Fibroblast of skin of right biceps (primary cell): ENCODE measurements at places on chromosomes 5 and 9.

GRCh38 chr9:68847765-68848164 is 142.7 kb downstream of the PIP5K1B start:
- DNase-seq = no peak

DNA sequence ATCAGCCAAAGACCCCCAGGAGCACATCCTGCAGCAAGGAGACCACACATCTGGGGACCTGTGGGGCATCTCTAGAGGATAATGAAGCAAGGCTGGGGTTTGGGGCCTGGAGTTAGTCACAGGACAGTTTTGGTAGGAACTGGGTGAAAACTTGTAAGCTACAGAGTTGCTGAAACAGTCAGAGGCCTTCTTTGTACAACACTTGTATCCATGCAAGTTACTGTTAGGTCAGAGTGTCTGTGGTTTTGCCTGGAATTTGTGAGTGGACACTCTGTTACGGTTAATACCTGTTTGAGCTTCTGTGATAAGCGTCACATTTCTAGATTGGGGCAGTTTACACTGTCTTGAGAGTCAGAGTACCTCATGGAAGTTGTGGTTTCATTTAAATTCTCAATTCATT is 22.6 kb upstream of the ASPN start:
- DNase-seq = no peak

DNA sequence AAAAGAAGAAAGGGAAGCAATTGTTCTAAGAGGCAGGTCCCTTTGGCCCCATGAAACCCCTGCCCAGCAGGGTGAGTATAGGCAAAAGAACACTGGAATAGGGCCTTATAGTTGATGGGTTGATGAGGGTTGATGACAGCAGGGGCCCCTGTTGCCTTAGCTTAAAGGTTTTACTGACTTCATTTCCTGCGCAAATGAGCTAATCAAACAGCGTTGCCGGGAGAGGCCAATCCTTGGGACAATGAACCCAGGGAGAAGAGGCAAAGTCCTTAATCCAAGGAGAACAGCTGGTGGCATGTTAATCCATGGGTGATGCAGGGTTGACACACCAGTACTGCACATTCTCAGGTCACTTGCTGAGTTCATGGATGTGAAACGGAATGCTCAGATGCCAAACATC is 22.0 kb upstream of the EPB41L4B start:
- no peak for DNase-seq

DNA sequence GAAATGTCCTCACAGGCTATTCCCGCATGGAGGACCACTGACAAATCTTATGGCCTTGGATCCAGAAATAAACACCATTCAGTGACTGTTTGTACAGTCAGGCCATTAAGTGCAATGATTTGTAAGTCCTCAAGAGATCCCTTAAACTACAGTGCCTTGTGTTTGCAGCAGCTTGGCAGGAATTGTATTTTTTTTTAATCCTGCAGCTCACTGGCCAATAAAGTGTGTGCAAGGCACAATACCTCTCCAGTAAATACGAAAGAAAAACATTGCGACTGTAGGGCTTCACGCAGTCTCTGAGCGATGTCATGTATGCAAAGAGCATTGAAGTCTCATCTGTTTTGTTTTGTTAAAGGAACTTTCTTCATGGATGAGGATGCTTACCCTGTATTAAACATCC is 74.2 kb upstream of the TUSC1 start:
- no peak for DNase-seq

DNA sequence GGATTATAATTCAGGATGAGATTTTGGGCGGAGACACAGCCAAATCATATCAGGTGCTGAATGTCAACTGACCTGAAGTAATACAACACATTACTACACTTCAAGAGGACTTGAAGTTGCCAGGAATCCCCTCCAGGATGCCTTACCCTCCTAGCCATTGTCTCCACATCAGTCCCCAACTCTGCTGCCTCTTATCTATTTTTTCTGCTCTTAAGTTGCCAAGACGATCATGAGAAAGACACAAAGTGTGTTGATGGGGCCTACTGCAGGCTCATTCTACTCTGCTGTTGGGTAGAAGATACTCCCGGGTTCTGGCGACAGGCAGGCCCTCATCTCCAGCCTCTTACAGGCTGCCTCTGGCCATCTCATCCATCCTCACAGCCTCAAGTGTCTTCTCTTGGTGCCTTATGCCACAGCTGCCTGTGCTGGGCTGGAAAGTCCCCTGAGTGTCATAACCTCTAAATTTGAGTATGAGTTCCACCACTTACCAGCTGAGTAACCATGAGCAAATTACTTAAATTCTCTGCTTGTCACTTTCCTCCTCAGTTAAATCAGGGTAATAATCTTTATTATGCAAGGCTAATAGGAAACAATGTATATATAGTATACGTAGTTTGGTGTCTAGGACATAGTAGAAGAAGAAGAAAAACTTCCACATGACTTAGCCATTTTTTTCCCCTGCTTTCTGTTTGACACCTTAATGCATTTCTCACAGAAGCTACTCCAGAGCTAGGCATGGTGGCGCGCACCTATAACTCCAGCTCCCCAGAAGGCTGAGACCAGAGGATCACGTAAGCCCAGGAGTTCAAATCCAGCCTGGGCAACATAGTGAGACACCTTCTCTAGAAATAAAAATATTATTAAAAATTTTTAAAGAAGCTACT is 73.0 kb upstream of the SNX2 start:
- DNase-seq = no peak

DNA sequence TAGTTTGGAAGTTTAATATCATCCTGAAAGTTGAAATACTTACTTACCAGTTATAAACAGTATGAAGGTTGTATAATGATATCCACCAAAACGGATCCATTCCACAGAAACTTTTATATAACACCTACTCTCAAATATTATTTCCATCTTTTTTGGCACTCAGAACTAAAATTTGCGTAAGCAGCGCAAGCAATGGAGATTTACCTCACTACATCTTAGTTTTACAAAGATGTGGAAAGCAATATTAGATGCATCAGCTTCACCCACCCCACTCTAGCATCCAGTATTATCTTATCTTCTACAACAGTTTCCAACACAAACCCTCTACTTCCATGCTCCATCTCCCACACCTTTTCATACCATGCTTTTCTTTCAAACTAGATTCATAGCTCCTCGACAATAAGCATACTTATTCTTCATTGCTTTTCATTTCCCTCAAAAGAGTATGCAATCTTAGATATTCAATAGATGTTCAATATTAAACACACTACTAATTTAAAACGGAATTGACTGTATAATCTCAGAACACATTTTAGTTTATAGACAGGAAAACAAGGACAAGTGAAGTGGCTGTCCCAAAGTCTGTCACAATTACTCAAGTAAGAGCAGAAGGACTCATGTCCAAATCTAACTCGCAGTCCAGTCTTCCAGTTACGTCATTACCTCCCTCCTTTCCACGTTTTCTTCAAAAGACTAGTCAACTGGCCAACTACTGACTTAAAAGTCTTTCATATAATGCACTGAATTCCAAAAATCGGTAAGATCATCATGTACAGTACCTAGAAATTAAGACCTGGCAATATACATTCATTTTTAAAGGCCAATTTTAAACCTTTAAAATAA is 2.2 kb downstream of the PPP2CA start:
- no peak for DNase-seq

DNA sequence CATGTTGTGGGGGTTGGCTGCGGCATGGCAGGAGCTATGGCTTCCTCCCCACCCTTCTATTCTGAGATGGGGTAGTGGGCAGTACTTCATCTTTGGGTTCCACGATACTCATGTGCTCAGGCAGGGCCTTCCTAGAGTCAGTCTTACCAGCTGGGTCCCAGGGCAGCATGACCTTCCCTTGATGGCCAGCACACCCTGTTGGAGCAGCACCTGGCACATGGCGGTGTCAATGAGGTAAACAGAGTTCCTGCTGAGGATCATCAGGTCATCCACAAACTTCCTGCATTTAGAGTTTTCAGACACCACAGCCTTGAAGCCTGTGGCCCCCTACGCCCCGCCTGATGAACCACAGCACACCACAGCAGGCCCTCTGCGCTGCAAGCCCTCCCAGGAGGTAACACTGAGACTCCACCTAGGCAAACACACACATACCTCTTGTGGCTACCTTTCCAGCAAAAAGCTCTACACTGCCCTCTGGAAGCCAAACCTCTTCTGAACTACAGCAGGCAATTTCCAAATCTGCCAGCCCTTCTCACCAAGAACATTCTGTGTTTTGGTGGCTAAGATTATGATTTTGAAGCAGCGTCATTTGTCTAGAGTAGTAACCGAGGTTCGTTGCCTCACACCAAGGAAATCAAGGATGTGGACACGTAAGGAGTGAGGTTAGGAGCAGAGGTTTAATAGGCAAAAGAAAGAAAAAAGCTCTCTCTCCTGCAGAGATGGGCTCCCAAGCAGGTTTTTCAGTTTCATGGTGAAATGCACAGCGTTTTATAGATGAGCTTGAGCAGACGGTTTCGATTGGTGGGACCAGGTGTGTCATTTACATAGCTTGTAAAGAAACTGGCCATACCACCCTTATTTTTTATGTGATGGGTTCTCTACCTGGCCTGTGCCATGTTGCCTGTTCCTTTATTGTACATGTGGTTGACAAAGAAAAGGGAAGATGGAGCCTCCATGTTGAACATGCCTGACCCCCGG is 20.3 kb upstream of the TMEM174 start:
- DNase-seq = no peak

- DNase-seq = peak; percentile 82
Measured at GRCh38 chr5:72951671-72952468, 4.0 kb upstream of the FCHO2 start.

DNA sequence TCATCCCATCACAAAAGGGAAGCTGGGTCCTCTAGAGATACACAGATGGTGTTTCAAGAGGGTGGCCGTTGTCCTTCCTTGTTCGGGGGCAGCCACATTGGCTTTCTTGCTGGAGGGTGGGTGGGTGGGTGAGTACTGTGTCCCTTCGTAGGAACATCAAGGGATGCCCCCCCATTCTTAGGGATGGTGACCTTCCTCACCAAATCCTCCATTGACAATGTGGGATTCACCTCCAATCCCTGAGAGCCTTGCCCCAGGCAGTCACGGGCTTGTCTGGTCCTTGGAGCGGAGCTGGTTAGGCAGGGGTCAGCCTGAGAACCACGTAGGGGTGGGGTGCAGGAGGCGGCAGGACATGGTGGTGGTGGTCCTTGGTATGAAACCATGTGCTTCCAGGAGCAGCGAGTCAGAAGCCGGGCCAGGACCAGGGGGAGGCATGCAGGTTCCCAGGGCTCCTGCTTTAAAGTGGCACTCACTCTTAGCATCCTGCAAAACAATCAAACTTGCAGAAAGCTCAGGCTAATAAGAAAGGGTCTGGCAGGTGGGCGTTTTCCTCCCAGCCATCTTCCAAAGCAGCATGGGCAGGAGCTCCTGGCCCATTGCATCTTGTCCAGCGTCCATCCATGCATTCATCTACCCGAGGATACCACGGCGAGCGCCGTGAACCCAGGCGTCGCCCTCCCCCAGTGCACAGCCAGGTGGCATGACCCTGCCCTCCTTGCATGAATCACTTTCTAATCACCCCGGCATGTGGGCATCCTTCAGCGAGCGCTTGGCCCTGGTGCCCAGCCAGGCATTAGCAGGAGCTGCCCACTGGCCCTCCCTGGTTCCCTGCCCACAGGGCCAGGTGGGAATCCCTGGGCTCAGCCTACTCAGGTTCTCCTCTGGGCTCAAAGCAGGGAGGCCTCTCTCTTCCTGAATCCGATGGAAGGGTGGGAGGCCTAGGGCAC is 76.4 kb downstream of the NTNG2 start:
- DNase-seq = no peak

GRCh38 chr9:120692901-120693699 is 21.2 kb downstream of the MEGF9 start:
- DNase-seq = peak; percentile 45

DNA sequence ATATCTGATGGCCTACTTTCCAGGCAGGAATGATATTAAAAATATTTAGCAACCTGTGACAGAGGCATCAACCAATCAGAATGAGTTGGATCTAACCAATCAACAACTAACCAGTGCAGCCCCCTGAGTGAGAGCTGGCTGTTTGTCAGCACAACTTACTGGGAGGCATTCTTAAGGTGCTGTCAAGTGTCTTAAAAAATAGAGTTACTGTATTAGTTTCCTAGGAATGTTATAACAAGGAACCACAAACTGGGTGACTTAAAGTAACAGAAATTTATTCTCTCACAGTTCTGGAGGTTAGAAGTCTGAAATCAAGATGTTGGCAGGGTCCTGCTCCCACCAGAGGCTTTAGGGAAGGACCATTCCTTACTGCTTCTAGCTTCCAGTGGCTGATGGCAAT is 85.2 kb downstream of the ATG10 start:
- peak; percentile 26 for DNase-seq

- peak; percentile 60 for DNase-seq
Measured at GRCh38 chr5:178279723-178280438, 47.3 kb upstream of the PHYKPL start.

- DNase-seq = no peak
Measured at GRCh38 chr5:95718738-95719137, 12.4 kb upstream of the RHOBTB3 start.

GRCh38 chr5:101677961-101678360 is 618.1 kb downstream of the SLCO4C1 start:
- DNase-seq = no peak
